ENCODE measurements at places on chromosomes 1 and 21. TPM values are rescaled to one million over a fixed set of nuclear protein-coding genes. Genes with fewer than 3 reads are reported as not detected.

HSPB7 gene
- 11.5 TPM for polyA plus RNA-seq

DNA sequence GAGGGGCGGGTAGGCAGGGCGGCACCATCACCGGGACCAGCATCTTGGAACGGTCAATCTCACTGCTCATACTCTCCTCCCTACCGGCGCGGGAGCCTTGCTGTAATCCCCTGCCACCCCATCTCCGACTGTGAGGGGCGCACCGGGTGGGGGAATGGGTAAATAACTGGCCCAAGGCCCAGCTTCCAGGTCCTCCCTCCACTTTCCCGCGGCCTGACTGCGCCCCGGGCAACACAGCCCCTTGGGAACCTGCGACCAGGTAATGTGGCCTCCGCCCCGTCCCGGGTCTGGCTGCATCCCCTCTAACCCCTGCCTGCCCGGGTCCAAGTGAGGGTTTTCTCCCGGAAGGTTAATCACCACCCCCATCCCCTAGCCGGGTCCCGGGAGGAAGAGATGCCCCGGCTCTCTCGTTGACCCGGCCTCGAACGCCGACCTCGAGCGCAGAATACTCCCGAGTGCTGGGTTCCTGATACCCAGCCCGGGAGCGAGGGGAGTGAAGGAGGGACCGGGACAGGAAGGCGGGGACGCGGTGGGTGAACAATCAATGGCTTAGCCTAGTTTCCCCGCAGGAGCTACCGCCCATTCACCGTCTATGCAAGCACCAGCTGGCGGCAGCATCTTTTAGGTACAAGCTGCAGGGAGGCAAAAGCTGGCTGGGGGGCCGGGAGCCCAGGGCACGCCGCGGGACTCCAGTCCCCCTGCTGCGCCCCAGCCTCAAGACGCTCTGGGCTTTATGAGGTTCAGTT is 5.9 kb upstream of the LHX9 start:
- peaks cover 3% of the 10 kb centered on the region for H3K27me3 ChIP-seq
- no peak overlapping the region for H3K27ac ChIP-seq
- H3K4me1 ChIP-seq = no peaks in the 10 kb centered on the region
- no peak overlapping the region for H3K4me3 ChIP-seq
- no peaks in the 10 kb centered on the region for H3K36me3 ChIP-seq
- no peak for DNase-seq

- no peaks in the 10 kb centered on the region for H3K4me1 ChIP-seq
- no peak for DNase-seq
Measured at GRCh38 chr1:7172804-7173203, 387.6 kb downstream of the CAMTA1 start.

DNA sequence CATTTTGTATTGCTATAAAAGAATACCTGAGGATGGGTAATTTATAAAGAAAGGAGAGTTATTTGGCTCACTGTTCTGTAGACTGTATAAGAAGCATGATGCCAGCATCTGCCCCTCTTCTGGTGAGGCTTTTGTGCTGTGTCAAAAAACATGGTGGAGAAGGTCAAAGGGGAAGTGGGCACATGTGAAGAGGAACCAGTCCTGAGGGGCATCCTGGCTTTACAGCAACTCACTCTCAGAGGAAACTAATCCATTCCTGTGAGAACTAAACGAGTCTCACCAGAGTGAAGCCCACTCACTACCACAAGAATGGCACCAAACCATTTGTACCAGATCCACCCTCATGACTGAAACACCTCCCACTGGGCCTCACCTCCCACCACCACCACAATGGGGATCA is 18.8 kb upstream of the SELP start:
- no peak overlapping the region for H3K4me3 ChIP-seq
- no peaks in the 10 kb centered on the region for H3K27me3 ChIP-seq
- no peaks in the 10 kb centered on the region for H3K4me1 ChIP-seq
- no peak for DNase-seq

CAPN2 gene
- polyA plus RNA-seq = 144 TPM

- peaks cover 4% of the 10 kb centered on the region for H3K4me1 ChIP-seq
- H3K4me3 ChIP-seq = no peak overlapping the region
- no peak overlapping the region for H3K27ac ChIP-seq
- H3K27me3 ChIP-seq = peaks cover 15% of the 10 kb centered on the region
- no peaks in the 10 kb centered on the region for H3K36me3 ChIP-seq
Measured at GRCh38 chr1:156642265-156643048, 540 bp downstream of the BCAN start.

GRCh38 chr1:201505503-201505890 is 1.4 kb downstream of the CSRP1 start:
- no peaks in the 10 kb centered on the region for H3K36me3 ChIP-seq
- H3K4me1 ChIP-seq = peaks cover 66% of the 10 kb centered on the region
- H3K4me3 ChIP-seq = peak overlapping the region; percentile 69
- DNase-seq = peak; percentile 76
- no peaks in the 10 kb centered on the region for H3K27me3 ChIP-seq

DNA sequence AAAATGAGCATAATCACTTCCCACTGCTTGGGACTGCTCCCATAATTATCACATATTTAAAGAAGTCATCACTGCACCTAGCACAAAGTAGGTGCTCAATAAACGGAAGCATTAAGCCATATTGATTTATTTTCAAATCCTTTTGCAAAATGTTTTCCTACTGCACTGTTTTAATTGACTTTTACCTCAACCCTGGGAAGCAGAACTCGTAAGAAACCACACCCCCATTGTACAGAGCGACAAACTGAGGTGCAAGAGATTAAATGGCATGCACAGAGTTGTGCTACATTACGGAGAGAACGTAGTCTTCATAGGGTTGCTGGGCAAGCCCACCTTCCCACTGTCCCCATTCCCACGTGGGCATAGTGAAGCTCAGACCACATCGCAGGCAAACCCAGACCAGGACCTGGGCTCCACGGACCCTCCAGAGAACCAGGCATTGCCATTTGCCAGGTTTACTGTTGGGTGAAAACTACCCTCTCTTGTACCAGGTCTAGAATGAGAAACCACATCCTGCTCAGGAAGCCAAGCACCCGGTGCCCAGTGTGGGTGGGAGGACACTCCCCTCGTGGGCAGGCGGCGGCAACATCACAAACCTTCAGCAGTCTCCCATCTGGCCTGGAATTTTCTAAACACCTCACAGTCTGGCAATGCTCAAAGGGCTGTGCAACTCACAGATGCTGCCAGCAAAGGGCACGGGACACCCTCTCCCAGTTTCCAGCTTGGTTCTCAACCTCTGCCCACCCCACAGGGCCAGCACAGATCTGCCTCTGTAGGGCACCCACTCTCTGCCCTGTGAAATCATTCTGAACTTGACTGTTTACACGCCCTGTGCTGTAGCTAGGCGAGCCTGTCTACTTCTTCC is 8.2 kb downstream of the IFFO2 start:
- no peaks in the 10 kb centered on the region for H3K36me3 ChIP-seq
- DNase-seq = no peak
- peaks cover 48% of the 10 kb centered on the region for H3K4me1 ChIP-seq
- no peaks in the 10 kb centered on the region for H3K27me3 ChIP-seq

DNA sequence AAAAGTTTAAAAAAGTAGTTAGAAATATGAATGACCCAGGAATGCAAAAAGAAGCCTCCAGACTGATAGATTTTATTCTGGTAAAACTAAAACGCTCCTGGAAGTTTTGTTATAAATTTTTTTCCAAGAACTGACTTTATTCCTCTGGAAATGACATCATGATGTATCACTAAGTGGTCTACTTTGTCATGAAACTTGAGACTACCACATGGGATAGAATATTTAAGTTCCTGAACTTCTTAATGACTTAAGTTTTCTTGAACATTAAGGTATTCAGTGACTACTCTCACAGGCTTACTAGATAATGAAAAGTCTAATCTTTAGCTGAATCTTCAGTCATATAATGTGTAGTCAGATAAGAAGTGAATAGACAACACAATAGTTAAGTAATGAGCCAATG is 842.2 kb downstream of the USP25 start:
- no peaks in the 10 kb centered on the region for H3K27me3 ChIP-seq
- no peaks in the 10 kb centered on the region for H3K36me3 ChIP-seq
- H3K27ac ChIP-seq = no peak overlapping the region
- H3K4me1 ChIP-seq = peaks cover 3% of the 10 kb centered on the region
- no peak for DNase-seq

- H3K4me3 ChIP-seq = no peak overlapping the region
- DNase-seq = no peak
- peaks cover 3% of the 10 kb centered on the region for H3K4me1 ChIP-seq
- no peaks in the 10 kb centered on the region for H3K36me3 ChIP-seq
- no peak overlapping the region for H3K27ac ChIP-seq
- no peaks in the 10 kb centered on the region for H3K27me3 ChIP-seq
Measured at GRCh38 chr1:56877973-56878372, 23.4 kb downstream of the C8A start.

DNA sequence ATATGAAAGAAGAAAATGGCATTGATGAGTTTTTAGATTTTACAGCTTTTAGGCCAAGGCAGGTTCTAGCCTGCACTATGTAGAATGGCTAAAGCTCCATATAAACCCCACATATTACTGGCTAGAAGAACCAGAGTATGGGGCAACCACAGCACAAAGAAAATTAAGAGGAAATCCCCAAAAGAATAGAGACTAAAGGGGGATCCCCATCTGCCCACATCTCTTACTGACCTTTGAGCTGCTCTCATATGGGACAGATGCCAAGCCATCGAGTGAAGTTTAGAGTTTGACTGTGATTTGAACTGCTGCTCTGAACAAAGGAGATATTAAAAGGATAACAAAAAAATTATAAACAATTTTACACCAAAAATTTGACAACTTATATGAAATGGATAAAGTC is 102.2 kb upstream of the HAO2 start:
- no peak overlapping the region for H3K27ac ChIP-seq
- no peaks in the 10 kb centered on the region for H3K27me3 ChIP-seq
- H3K4me3 ChIP-seq = no peak overlapping the region
- no peaks in the 10 kb centered on the region for H3K4me1 ChIP-seq
- H3K36me3 ChIP-seq = no peaks in the 10 kb centered on the region

DISC1 gene
- polyA plus RNA-seq = 0.98 TPM

GRCh38 chr1:37149296-37149695 is 115.0 kb upstream of the GRIK3 start:
- H3K4me1 ChIP-seq = no peaks in the 10 kb centered on the region
- no peaks in the 10 kb centered on the region for H3K27me3 ChIP-seq
- H3K36me3 ChIP-seq = no peaks in the 10 kb centered on the region
- DNase-seq = no peak
- no peak overlapping the region for H3K27ac ChIP-seq

PLPPR4 gene
- 0.37 TPM for polyA plus RNA-seq

SLFNL1 gene
- 0.94 TPM for polyA plus RNA-seq

GRCh38 chr1:84705513-84705912 is 15.3 kb upstream of the SSX2IP start:
- DNase-seq = no peak
- no peak overlapping the region for H3K27ac ChIP-seq
- H3K4me3 ChIP-seq = no peak overlapping the region
- no peaks in the 10 kb centered on the region for H3K4me1 ChIP-seq

CLDN14 gene
- 0.49 TPM for polyA plus RNA-seq

LRRC53 gene
- polyA plus RNA-seq = not detected

DNA sequence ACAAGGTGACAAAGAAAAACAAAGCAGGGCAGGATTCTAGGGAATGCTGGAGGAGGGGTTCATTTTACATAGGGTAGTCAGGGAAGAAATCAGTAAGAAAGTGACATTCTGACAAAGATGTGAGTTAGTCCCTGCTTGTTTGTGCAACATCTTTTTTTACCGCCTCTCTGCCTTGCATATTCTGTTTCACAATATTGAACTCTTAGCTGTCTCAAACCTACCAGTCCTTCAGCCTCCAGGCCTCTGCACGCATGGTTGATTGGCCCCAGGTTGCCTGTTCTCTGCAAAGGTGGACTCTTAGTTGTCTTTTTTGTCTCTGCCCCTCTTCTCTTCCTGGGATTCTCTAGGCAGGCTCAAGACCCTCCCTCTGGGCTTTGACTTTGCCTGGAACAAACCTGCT is 152.2 kb upstream of the RUNX1 start:
- H3K27ac ChIP-seq = no peak overlapping the region
- H3K4me1 ChIP-seq = peaks cover 10% of the 10 kb centered on the region
- no peaks in the 10 kb centered on the region for H3K27me3 ChIP-seq
- no peak for DNase-seq

DNA sequence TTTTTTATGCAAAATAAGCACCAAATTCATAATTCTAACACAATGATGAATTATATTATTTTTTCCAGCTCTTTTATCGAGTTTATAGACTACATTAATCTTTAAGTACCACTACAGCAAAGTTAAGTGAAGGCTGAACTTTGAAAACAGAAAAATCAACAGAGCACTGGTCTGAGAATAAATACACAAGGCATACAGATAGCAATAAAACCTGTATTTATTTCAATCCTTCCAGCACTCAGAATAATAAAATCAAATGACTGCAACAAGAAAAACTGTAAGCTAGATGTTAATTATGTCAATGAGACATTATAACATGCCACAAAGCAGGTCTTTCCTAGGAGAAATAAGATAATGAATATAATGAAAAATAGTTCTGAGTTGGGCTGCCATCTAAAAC is 24.5 kb downstream of the NUCKS1 start:
- no peak overlapping the region for H3K27ac ChIP-seq
- H3K4me1 ChIP-seq = no peaks in the 10 kb centered on the region
- H3K4me3 ChIP-seq = no peak overlapping the region
- H3K27me3 ChIP-seq = no peaks in the 10 kb centered on the region
- H3K36me3 ChIP-seq = peaks cover 29% of the 10 kb centered on the region
- DNase-seq = no peak

GRCh38 chr1:151756291-151756690 is 7.0 kb downstream of the MRPL9 start:
- DNase-seq = no peak
- H3K36me3 ChIP-seq = peaks cover 30% of the 10 kb centered on the region
- no peak overlapping the region for H3K4me3 ChIP-seq
- no peaks in the 10 kb centered on the region for H3K27me3 ChIP-seq
- no peak overlapping the region for H3K27ac ChIP-seq

TCHH gene
- 0.15 TPM for polyA plus RNA-seq

SLAMF9 gene
- polyA plus RNA-seq = 0.37 TPM

OLIG2 gene
- polyA plus RNA-seq = 1.3 TPM

DNA sequence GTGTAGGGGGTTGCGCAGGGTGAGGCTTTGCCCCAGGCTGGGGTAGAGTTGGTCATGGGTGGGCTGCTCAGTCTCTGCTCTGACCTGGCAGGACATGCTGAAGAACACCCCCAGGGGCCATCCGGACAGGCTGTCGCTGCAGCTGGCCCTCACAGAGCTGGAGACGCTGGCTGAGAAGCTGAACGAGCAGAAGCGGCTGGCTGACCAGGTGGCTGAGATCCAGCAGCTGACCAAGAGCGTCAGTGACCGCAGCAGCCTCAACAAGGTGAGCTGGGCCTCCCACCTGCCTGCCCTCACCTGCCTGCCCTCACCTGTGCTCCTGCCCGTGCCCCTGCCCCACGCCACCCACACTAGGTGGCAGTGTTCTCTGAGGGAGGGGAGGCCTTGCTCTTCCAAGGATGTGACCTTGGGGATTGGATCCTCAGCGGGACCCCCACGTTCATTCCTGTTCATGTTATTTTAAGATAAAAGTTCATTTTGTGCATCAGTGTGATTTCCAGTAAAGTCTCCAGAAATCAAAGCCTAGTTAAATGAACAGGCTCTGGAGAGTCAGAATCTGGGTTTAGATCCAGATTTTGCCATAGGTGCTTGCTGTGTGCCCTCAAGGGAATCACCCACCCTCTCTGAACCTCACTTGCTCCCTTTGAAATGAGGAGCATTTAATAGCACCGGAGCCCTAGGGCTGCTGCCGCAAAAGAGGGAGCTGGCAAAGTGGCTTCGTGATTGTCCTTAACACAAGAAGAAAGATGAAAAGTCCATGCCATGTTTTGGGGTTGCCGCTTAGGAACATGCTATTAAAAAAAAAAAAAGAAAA is 87.9 kb downstream of the ARHGEF10L start:
- no peaks in the 10 kb centered on the region for H3K27me3 ChIP-seq
- H3K36me3 ChIP-seq = peaks cover 6% of the 10 kb centered on the region
- H3K27ac ChIP-seq = no peak overlapping the region
- no peaks in the 10 kb centered on the region for H3K4me1 ChIP-seq
